Fibroblast of skin of abdomen (primary cell): ENCODE measurements at places on chromosomes 6 and 20.

GRCh38 chr20:4711511-4711910, 10.2 kb upstream of the PRND start:
- DNase-seq, result no peak

DNA sequence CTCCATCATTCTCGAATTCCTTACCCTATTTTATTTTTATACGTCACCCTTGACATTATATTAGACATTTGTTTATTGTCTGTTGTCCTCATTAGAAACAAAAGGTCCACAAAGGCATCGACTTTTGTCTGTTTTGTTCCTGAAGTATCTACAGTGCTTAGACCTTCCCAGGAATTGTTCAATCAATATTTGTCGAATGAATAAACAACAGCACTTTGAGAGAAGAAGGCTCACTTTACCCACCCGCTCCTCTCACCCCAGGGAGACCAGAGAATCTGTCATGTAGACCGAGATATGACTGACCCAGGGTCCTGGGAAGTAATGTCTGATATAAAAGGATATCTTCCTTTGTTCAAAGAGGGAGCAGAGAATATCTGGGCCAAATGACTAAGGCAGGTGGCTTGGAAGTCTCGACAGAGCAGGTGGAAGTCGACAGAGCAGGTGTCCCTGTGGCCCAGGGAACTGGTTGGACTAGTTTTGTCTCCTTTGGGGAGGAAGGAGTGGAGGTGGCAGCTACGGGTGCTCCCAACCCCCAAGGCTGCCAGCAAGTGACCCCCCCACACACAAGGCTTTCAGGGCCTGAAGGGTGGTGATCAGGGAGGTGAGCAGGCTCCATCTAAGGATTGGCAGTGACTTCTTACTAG, 14.8 kb upstream of the CHMP4B start:
- DNase-seq, result no peak

- no peak for DNase-seq
These were observed 13.4 kb upstream of the MOCS1 start for GRCh38 chr6:39947611-39948068.

GRCh38 chr6:44272999-44273566, 2.8 kb downstream of the TMEM151B start:
- DNase-seq, result no peak

DNA sequence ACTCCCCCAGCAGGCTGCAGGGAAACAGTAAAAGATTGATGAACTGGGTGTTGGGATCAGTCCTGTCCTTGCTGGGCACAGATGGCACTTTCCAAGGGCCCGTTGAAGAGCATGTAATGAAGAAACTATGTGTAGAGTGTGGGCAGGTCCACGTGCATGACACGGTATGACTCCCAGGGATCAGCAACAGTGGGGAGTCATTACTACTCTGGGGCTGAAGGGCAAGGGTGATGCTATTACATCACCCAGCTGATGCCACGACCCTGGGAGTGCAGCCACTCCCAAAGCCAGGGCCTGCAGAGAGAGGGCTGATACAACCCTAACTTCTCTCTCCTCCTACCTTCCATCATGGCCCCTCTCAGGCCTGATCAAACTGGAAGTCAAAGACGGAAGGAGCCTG, 20.1 kb downstream of the KCNK17 start:
- DNase-seq, result no peak

DNA sequence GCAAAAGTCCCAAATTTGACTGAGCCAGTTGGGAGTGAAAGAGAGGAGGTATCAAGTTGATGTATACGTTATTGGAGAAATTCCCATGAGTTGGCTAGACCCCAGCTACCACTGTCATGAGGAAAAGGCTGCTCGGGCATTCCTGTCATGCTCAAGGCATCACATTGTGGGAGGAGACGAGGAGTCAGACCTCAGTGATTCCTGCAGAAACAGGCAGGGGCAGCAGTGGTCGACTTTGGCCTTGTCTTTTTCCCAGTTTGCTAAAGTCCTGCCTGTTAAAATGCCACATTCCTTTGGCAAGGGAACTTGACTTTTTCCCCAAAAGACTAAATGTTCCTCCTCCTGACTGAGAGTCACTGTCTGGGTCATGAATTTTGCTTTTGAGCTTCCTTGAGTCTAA, 295.5 kb upstream of the HS3ST5 start:
- DNase-seq, result no peak

DNA sequence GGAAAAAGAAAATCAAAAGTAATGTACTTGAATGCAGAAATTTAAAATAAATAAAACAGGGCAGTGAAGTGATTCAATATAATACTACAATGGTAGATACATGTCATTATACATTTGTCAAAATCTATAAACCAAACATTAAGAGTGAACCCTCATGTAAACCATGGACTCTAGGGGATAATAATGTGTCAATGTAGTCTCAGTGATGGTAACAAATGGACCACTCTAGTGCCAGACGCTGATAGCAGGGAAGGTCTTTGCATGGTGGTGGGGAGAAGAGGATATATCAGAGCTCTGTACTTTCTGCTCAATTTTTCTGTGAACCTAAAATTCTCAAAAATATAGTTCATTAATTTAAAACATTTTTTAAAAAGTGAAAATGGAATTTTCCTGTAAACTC, 19.8 kb upstream of the STXBP5 start:
- no peak for DNase-seq
